MV-4-11 (cell line): ENCODE measurements at places on chromosomes 7 and 10.

GRCh38 chr7:87432536-87432935 is 42.9 kb downstream of the ABCB4 start:
- DNase-seq: no peak

- DNase-seq: no peak
These were observed 79.8 kb upstream of the PTN start for GRCh38 chr7:137423321-137423720.

DNA sequence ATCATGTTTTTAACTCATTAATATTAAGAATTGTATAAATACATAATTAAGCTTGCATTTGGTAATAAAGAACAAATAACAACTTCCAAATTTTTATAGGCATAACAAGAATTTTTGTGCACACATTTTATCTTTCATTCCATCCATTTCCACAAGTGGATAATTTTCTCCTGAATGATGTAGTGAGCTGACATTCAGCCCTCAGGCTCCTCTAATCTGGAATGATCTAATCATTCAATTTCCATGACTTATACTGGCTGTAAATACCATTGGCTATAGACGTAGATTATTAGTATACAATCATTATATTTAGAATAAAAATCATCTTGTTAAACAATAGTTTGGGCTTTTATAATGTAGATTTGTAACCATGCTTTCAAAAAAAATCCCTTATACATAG is 287.2 kb upstream of the GHITM start:
- no peak for DNase-seq

DNA sequence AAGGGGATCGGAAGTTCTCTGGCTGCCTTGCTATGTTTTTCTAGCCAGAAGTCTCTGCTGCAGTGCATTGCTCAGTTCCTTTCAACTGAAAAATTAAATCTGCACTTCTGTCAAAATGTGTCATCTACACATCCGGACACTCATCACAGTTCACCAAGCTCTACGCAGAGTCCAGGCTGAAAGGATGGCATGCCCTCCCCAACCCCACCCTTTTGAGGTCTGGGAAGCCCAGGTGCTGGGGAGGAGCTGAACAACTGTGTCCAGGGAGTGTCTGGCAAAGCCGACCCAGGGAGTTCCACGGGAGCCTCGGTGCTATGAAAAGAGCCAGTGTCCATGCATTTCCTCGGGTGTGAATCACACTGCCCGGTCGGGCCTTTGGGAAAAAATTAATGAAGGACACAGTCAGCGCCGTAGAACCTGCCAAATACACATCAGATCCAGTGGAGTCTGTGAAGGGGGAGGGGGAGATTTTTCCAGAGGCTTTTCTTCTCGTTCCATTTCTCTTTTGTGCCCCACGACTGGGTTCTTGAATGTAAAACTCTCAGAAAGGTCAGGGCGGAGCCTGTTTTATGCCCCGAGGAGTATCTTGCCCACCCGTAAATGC is 757 bp upstream of the PALS2 start:
- DNase-seq: no peak

DNA sequence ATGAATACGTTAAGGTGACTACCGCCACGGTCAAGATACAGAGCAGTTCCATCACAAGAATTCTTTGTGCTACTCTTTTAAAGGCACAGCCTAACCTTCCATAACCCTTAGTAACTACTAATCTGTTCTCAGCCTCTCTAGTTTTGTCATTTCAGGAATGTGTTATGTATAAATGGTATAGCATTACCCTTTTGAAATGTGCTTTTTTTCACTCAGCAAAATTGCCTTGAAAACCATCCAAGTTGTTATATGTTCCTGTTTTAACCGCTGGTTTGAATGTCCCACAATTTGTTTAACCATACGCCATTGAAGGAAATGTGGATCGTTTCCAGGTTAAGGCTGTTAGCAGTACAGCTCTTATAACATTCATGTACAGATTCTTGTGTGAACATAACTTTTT is 32.0 kb downstream of the WAC start:
- no peak for DNase-seq

- no peak for DNase-seq
These were observed 434.1 kb downstream of the DNAJB9 start for GRCh38 chr7:109003742-109004141.

DNA sequence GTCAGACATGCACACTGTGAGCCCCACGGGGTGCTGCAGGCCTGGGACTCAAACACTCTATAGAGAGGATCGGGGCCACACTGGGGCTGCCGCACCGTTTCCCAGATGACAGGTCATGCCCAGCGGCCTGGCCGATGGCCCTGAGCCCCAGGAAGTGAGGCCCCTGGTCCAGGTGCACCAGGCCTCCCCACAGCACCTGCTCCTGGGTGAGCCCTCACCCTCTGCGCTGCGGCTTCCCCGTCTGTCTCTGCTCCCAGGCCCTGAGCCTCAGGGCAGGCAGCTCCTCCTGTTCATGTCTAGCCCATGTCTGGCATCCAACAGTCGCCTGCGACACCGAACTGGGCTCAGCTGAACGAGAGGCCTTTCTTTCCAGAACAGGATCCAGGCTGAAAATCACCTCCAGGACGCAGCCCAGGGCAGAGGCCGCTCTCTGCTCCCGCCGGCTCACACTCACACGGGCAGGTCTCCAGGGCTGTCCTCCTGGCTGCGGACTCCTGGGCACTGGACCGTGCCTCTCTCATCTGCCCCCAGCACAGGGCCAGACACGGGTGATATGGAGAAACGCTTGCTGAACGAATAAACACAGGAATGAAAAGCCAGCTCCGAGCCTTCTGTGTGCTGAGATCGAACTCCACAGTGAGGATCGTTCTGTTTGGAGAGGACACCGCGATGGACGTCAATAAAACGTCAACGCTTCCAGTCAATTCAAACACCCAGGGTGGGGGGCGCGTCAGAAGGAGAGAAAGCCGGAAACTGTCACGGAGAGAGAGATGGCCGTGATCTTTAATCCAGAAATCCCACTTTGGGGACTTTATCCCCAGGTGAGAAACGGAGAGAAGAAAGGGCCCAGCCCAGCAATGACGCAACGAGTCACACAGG is 202.4 kb downstream of the ELFN1 start:
- DNase-seq: no peak

- DNase-seq: no peak
These were observed 29.7 kb downstream of the PLPP4 start for GRCh38 chr10:120486671-120487205.

DNA sequence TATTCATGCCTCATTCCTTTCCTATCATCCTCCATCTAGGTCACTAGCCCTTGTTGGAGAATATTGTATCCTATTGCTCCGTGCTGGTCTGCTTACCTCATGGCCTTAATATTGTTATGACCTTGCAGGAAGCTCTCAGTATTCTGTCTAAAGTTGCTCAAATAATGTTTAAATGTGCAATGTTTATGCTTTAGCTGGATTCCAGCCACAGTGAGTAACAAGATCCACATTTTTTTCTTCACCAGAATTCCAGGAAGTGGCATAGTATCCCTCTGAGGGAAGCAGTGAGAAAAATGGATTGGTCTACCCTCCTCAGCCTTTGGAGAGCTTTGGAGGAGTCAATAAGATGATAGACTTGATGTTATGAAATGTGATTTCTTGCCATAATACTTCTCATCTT is 402.6 kb downstream of the NRG3 start:
- no peak for DNase-seq

DNA sequence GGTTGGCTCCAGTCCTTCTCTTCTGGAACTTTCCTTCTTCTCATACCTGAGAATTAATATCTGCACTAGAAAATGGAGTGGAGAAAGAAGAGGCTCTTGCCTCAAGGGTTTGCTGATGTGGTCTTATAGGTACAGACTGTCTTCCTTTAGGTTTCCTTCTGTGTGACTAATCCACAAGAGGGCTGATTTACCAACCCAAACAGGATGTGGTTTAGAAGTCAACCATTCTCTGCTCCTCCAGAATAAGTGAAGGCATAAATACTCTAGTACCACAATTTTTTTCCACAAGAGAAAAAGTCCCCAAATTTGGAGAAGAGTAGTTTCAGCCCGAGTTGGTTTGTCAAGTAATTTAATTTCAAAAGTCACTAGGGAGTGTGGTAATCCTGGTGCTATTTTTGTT is 85.8 kb downstream of the NRP1 start:
- peak; percentile 91 for DNase-seq

DNA sequence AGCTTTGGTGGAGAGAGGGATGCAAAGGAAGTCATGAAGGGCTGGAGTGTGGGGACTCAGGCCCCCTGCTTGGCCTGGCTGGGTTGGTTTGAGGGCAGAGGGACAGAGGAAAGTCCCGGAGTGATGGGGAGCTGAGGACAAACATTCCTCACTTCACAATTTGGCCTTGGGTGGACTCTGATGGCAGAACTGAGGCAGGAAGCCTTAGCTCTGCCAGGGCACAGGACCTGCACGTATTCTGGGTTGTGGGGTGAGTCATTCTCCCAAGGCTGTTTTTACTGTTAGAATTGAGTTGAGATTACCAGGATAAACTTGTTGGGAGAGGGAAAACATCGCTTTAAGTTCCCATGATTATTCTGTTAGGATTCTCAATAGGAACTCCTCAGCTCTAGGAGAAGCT is 2.6 kb downstream of the GOLGA7B start:
- DNase-seq: no peak

DNA sequence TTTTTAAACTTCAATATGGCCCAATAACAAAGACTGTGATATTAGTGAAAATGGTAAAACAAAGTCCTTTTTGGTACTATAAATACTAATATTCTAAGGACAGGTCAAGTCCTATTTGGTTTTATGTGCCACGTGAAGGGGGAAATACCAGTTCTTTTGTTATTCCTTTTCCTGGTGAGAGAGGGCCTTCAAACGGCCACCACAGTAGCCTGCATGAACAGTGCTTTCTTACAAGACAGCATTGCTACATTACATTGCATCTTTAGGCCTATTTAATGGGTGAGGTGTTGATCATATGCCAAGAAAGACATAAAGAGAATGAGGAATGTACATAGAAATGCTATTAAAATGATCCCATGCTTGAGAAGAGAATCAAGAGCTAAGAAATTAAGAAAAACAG is 214.8 kb downstream of the LRRTM3 start:
- DNase-seq: no peak

DNA sequence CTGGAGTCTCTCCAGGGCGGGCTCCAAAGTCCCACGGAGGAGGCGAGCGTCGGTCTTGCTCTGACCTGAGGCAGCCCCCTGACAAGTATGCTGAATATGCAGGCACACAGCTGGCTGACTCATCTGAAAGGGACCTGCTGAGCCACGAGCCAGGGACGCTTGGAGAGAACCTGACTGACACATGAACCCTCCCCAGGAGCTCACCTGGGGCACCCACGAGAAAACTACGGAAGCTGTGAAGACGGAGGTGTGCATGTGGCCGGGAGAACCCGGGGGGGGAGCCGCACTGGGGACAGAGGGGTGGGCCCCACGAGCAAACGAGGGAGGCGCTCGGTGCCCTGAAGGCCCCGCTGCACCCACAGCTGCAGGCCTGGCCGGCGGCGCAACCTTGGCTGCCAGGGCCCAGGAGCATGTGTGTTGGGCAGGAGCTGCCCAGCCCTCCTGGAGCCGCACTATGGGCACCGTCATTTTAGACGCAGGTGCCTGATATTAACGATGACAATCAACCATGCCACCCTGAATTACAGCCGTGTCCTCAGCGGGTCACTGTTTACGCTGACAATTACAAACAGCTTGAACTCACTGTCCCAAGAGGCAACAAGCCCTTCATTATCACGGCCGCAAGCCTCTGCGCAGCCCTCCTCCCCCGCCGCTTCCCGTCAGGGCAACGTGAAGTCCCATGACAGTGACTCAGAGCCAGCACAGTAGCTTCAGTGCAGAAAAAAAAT is 64.7 kb downstream of the DIP2C start:
- no peak for DNase-seq

DNA sequence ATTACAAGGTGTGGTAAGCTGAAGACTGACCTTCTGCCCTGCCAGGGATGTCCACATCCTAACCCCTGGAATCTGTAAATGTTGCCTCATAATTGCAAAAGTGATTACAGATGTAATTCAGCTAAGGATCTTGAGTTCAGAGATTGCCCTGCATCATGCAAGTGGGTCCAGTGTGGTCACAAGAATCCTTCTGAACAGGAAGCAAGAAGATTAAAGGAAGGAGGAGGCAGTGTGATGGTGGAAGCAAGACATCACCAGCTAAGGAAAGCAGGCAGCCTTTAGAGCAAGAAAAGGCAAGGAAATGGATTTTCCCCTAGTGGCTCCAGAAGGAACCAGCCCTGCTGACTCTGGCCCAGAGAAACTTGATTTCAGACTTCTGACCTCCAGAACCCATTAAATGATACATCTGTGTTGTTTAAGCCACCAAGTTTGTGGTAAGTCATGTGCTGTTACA is 78.1 kb downstream of the USP6NL start:
- DNase-seq: peak; percentile 20

GRCh38 chr7:88458946-88459345 is 152.3 kb upstream of the STEAP4 start:
- DNase-seq: no peak

DNA sequence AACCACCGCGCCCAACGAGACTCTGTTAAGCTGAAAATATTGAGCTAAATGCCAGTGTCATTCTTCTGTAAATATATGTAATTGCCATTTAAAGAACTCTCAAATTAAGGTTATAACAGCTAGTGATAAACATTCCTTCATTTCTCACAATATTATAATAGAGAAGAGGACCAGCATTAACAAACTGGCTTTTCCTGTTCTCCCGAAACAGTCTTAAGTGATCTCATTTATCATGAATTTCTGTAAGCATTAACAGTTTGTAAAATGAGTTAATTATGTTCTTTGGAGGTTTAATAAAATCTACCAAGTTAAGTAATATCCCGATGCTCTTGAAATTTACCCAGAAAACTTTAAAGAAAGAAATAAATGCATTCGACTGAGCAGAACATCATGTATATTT is 352.8 kb downstream of the KCNMA1 start:
- DNase-seq: no peak

- DNase-seq: no peak
These were observed 227.2 kb upstream of the PITRM1 start for GRCh38 chr10:3399756-3400155.

GRCh38 chr10:132826524-132827422 is 40.8 kb upstream of the NKX6-2 start:
- DNase-seq: no peak

- DNase-seq: no peak
These were observed 1.4 kb downstream of the TNKS2 start for GRCh38 chr10:91799612-91799975.

DNA sequence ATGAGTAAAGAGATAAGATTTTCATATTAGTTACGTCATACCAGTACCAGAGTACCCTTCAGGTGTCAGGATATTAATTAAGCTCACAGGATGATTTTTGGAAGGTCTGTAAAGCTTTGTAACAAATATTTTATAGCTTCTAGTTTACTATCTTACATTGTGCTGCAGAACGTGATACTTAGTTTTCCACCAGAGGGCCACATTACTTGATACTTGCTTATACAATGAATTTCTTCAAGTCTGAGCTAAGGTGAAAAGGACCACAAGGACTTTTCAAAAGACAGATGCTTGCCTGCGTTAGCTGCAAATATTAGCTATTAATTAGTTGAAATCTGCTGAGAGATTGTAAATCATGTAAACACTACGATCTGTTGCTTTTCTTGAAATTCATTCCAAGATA is 12.2 kb downstream of the FOXP2 start:
- peak; percentile 31 for DNase-seq

GRCh38 chr7:106893591-106893990 is 28.5 kb downstream of the PIK3CG start:
- DNase-seq: peak; percentile 41

GRCh38 chr7:27073076-27073475 is 22.7 kb downstream of the HOXA1 start:
- DNase-seq: peak; percentile 17

GRCh38 chr10:105950410-105950809 is 1214.1 kb downstream of the SORCS1 start:
- DNase-seq: peak; percentile 30

GRCh38 chr10:119832951-119833350 is 39.7 kb downstream of the MCMBP start:
- no peak for DNase-seq

- DNase-seq: no peak
These were observed 503.0 kb upstream of the MGMT start for GRCh38 chr10:128964100-128964403.
